ENCODE measurements at places on chromosomes 2 and 18.

DNA sequence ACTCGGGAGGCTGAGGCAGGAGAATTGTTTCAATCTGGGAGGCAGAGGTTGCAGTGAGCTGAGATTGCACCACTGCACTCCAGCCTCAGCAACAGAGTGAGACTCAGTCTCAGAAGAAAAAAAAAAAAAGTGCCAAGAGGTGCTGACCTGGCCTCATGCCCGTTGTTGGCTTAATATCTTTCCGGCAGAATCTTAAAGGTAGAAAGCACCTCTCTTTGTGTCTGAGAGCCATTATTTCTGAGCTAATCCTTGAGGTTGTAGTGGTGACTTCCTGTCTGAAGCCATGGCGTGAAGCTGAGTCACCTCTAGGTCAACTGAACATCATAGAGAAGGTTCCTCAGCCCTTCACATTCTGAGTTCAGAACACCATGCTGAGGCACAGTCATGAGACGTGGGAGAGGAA lies 60.4 kb downstream of the WDSUB1 start:
- peak; percentile 4 for DNase-seq

GRCh38 chr2:85215081-85215447 lies 81.9 kb downstream of the TCF7L1 start:
- DNase-seq, result no peak

DNA sequence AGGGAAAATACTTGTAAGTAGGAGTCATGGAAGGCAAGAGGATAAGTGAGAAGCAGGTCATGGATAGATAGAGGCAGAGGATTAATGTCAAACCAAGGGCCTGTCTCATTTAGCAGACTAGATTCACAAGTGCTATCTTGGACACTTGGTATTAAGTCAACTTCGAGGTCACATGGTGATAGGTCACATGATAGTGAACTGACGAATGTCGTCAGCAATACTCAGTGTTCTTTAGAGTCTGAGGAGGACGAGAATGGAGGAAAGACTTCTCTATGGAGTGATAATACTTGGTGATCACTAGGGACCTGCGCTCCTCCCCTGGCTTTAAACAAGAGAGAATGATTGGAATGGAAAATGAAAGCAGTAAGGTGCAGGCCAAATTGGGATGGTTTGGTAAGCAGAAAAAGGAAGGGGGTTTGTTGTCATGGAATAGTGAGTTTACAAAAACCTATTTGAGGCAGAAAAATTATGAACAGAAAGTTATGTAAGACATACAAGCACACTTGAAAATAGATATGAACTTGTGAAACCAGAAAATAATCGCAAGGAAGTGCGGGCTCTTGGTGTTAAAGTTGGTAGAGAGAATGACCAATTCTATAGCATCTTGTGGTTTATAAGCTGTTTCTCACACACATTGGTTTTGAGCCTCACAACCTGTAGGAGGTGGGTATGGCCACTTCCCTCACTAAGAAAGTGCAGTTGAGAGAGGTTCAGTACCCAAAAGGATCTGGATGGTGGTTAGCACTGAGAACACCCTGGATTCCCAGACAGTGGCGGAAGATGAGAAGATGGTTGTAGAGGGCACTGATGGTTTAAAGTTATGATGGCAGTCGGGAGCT lies 141.5 kb downstream of the WDSUB1 start:
- no peak for DNase-seq

DNA sequence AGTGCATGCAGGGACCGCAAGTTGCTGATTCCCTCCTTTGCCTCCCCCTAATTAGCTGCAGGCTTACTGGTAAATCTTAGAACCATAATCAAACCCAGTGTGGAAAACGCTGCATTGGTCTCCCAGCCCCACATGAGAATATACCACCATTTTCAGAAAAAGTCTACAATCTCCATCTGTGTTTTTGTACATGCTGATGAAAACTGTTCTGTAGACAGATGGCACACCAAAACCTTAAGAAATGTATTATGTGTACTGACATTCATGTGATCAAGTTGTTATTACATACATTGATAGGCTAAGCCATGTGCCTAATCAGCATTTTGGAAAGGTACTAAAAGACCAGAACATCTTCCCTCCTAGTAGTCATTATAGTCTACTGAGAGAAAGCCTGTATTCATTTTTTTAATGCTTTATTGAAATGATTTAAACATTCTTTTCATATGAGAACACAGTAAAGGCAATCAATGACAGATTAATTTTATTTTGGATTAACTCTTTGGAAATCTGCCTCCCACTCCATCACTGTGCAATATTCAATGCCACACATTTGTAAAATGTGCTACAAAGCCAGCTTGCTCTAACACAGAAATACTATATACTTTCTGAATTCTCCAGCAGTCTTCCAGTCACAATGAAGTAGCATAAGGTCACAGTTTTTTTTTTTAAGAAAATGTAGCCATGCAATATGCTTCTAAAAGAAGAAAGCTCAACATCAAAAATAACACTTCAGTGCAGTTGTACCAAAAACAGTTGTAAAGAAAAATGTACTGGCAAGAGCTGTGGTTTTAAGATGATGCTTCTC lies 1.8 kb upstream of the CRYGA start:
- no peak for DNase-seq

GRCh38 chr2:111117598-111118480 lies 2.9 kb upstream of the BCL2L11 start:
- no peak for DNase-seq

DNA sequence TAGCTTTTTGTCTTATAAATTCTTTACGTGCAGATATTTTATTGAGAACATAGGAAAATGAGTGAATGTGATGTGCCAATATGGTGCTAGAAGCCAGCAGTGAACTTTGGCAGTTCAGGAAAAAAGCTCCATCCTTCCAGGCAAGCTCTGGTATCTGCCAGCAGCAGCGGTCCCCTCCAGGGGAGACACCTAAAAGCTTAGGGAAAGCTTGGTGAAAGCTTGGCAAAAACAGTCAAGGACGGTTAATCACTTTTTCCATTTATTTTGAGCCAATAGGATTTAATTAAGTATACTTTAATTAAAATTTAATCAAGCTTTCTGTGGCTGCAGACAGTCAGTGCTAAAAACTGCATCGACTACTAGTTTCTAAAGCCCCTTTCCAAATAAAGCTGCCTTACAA lies 60.4 kb downstream of the PID1 start:
- DNase-seq, result no peak

DNA sequence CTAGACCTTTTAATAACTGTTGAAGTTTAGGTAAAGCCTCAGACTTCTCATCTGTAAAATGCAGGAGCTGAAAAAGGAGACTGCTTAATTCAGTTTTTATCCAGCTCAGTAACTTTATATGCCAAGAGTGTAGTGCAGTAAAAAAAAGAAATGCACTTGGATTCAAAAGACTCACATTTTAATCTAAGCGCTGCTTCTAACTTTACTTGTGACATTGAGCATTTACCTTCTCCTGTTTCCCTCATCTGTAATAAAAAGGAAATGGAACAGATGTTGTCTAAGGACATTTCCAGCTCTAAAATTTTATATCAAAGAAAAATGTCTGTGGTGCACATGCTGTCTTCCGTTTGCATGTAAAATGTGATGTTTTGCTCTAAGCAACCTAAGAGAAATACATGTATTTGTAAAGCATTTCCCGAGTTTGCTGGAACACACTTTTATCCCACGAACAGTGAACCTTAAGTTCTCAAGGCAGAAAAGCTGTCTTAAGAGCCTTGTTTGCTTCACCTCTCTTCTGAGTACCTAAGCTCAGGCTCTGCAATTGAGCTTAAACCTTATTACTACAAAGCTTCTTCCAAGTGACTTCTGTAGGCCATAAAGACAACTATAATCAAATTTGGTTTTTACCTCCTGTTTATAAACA lies 24.2 kb upstream of the TANK start:
- no peak for DNase-seq

- no peak for DNase-seq
Observed at GRCh38 chr2:54318821-54319220, 62.8 kb upstream of the TSPYL6 start.

- DNase-seq, result no peak
Observed at GRCh38 chr2:239684996-239685395, 284.2 kb upstream of the HDAC4 start.

GRCh38 chr2:135600915-135601314 lies 69.6 kb downstream of the R3HDM1 start:
- DNase-seq, result no peak

- no peak for DNase-seq
Observed at GRCh38 chr2:10344105-10345066, 41.7 kb downstream of the HPCAL1 start.

GRCh38 chr2:179297927-179298326 lies 33.3 kb upstream of the SESTD1 start:
- no peak for DNase-seq

DNA sequence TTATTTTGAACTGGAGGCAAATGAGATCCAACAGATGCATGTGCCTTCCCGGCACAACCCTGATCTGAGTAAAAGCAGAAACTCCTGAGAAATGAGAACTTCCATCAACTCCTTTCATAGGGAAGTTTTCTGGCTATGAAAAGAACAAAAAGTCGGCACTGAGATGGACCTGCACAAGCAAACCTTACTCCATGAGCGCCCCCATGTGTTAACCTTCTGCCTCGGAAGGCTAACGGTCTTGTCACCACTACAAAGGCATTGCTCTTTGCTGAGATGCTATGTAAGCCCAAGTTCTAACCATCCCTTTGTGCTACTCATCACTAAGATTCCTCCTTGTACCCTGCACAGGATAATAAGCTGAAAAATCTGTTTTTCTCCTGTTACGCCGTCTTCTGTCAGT lies 57.3 kb upstream of the SULT1C3 start:
- DNase-seq, result no peak

- no peak for DNase-seq
Observed at GRCh38 chr18:62499263-62499650, 23.6 kb upstream of the ZCCHC2 start.

GRCh38 chr2:127576433-127577207 lies 41.1 kb downstream of the MYO7B start:
- DNase-seq, result no peak

DNA sequence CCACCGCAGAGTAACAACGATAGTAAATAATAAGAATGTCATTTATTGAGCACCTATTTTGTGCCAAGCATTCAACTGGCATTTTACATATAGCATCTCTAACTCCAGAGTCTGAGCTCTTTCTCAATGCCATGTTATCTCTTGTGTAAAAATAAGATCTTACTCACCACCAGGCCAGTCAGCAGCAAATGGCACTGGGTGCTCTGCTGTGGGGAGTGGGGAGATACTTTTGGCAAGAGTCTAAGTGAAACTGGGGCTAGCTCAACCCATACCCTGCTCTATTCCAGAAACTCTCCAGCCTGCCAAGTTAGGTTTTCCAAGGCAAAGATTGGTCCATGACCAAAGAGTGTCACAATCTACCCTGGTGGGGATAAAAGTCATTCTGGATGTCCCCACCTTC lies 5.0 kb upstream of the SLC4A3 start:
- no peak for DNase-seq

DNA sequence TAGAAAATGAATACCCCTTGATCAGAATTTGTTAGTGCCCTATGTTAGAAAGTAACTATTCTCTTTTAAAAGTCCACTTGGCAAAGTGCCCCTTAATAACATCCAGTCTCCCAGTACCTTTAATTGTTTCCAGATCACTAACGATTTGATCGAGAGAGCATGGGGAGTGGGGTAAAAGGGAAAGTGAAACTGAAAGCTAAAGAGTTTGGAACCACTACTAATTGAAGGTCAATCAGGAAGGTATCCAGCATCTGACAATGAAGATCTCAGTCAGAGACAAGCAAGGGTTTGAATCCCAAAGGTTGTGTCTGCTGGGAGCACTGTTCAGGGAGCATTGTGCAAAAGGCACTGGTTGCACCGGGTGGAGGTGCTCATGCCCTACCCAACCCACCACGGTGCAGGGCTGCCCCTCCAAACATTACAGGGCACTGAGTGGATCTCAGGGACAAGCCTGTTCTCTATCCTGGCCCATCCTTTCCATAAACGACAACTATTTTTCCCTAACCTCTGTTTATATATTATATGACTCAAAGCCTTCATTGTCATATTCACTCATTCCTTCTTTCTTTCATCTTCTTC lies 14.6 kb upstream of the RIT2 start:
- DNase-seq, result no peak

DNA sequence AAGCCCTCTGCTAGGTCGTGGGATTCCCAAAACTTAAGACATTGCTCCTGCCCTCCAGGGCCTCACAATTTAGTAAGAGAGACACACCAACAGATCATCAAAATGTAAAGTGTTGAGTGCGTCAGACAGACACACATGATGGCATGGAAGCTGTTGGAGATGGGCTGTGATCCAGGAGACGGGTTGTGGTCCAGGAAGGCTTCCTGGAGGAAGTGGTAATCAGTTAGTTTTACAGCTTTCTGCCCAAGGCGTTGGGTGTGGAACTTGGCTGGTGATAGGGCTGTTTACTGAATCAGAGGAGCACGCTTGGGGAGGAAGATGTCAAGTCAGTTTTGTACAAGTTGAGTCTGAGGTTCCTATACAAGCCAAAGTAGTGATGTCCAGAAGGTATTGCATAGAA lies 24.0 kb upstream of the GLI2 start:
- DNase-seq, result no peak

DNA sequence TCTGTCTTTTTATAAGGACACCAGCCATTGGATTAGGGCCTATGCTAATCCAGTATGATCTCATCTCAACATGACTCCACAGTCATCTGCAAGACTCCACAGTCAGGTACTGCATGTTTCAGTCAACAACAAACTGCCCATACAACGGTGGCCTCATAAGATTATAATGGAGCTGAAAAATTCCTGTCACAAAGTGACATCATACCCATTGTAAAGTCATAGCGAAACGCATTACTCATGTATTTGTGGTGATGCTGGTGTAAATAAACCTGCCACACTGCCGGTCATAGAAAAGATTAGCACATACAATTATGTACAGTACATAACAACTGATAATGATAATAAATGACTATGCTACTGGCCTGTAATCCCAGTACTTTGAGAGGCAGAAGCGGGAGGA lies 102.2 kb downstream of the TEX51 start:
- no peak for DNase-seq

DNA sequence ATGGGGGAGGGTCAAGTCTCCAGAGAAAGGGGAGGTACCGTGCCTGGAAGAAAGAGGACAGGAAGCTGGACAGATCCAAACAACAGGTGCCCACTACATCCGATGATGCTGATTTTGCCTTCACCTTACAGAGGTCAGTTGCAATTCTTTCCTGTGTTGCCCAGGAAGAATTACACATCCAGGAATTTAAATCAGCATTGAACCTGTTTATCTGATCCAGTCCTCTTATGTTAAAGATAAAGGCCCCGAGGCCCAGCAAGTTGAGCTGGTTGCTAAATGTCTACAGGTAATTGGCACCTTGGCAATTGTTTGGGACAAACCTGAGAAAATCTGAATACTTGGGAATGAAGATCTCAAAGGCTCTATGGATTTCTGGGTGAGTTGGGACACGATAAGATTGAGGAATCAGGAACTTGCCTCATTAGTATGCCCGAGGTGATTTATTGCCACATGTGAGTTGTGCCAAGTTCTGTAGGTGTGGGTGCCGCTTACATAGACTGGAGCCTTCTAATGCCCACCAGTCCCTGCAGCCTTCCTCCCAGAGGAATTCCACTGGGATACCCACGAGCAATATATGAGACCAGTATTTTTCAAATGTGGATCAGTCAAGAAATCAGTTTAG lies 6.9 kb upstream of the CNNM4 start:
- no peak for DNase-seq

- no peak for DNase-seq
Observed at GRCh38 chr2:209305746-209306196, 118.1 kb upstream of the MAP2 start.

All from CD4-positive, alpha-beta T cell treated with Interleukin-6 at 100 ng/mL for 8 hours (primary cell).